Activated CD8-positive, alpha-beta T cell treated with anti-CD3 and anti-CD28 coated beads for 36 hours (primary cell): ENCODE measurements at places on chromosomes 1 and 21. TPM values are rescaled to one million over a fixed set of nuclear protein-coding genes. Genes with fewer than 3 reads are reported as not detected.

TNFAIP8L2 gene
- total RNA-seq, result 16.1 TPM

DNA sequence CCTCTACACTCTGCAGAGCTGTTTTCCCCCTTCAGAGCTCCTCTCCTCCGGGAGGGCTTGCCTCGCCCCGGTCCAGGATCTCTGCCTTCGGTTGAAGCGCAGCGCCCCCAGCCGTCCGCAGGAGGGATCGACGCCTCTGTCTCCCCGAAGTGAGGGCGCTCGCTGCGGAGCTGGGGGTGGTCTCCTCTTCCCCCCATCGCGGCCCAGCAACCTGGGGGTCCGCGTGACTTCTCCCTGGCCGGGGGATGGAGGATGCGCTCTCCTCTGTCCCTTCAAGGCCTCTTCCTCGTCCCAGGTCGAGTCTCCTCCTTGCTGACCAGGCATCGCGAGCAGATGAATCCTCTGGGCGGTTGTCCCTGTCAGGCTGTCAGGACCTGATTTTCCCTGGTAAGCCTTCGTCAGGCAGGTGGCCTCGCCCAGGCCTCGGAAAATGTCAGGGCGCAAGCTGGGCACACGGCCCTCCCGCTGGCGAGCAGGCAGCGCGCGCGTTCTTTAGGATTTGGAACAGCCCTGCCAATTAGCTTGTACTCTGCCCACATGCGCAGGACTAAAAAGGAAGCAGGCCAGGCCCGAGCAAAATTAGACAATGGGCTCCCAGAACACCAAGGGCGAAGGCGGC, 90.5 kb downstream of the EDEM3 start:
- peak; percentile 70 for DNase-seq

C1orf105 gene
- not detected for total RNA-seq

FCMR gene
- total RNA-seq, result 51.7 TPM

DNA sequence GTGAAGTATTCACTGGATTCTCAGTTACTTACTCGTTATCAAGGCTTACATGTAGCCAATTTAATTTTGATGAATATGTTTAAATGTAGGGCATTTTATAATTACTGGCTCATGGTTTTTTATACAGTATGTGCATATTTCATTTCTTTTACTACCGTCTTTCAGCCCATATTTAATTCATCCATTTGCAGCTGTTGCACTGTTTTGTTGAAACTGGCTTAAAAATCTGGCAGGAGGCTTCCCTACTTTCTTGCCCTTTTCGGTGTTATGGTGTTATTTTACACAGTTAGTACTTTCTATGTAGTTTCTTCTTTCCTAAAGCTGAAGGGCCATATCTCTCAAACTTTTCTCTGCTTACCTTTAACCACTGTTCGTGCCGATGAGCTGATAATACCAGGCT, 54.2 kb downstream of the ITSN1 start:
- no peak for DNase-seq

DNA sequence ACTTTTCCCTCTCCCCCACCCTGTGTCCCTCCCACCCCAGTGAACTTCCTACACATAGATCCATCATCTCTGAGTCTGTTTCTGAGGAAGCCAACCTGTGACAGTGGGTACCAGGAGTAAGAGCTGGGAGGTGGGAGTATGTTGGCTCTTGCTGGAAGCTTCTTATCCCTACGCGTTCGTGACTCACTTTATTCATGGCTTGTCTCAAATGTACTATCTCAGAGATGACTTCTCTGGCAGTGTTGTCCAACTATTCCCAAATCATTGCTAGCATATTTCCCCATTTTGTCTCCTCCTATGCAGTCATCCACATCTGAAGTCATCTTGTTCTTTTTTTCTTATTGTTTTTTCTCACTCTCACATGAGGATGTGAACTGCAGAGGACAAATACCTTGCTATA, 88.0 kb downstream of the HIVEP3 start:
- DNase-seq, result no peak

- peak; percentile 24 for DNase-seq
These were observed 7.8 kb upstream of the P3R3URF start for GRCh38 chr1:46183926-46184557.

DNA sequence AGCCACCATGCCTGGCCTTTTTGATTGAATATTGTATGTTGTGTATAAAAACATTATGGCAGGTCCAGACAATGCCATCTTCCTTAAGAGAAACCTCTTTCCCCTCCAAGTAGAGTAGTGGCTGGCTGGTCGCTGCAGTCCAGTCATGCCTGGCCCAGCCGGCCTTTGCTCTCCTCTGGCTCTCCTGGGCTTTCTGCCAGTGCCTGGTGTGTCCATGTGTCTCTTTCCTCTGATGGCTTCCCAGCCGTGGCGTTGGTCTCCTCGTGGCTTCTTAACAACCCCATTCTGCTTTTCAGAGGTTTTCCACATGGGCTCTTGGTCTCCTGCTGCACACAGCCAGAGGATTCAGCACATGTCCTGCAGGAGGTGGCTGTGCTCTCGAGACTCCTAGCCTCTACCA, 58.7 kb downstream of the DIP2A start:
- DNase-seq, result no peak

VTCN1 gene
- not detected for total RNA-seq

GRCh38 chr21:16302851-16303282, 573.1 kb downstream of the USP25 start:
- DNase-seq, result no peak

HCN3 gene
- 1.5 TPM for total RNA-seq

- DNase-seq, result no peak
These were observed 27.9 kb downstream of the PRDM15 start for GRCh38 chr21:41851090-41851790.

- DNase-seq, result no peak
These were observed 12.5 kb downstream of the PIP5K1A start for GRCh38 chr1:151210830-151211229.

MYCL gene
- total RNA-seq, result 0.13 TPM

DNA sequence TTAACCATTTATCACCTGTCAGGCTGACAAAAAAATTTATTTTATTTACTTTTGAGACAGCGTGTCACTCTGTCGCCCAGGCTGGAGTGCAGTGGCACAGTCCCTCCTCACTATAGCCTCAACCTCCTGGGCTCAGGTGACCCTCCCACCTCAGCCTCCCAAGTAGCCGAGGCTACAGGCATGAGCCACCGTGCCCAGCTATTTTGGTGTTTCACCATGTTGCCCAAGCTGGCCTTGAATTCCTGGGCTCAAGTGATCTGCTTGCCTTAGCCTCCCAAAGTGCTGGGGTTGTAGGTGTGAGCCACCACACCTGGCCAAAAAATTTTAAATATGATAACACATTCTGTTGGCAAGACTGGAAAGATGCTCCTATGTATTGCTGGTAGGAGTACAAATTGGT, 11.1 kb downstream of the IPO9 start:
- no peak for DNase-seq

DNA sequence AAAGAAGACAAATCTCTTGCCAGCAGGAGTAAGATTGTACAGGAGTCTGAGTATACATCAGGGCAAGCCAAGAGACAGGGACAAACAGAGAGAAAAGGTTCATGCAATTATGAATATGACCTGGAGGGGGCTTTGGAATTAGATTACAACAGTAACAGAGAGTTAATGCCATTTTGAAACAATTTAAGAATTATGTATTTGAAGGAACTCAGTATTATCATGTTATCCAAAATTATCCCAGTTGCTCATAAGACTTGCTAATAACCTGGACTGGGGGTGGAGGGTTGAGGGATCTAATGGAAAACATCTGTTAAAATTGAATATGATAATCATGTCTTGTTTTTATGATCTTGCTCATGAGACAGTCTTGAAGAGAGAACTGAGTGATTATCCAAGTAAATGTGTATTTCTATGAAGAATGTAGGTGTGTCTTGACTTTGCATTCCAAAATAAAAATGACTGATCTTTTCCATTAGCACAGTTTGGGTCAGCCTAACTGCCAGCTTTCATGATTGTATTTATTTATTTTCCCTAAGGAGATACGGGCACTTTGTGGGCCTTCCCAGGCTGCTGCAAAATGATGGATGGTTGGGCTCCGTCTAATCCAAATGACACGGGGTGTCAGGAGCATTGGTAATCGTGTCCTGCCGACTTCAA, 117.7 kb downstream of the ERG start:
- no peak for DNase-seq

DNA sequence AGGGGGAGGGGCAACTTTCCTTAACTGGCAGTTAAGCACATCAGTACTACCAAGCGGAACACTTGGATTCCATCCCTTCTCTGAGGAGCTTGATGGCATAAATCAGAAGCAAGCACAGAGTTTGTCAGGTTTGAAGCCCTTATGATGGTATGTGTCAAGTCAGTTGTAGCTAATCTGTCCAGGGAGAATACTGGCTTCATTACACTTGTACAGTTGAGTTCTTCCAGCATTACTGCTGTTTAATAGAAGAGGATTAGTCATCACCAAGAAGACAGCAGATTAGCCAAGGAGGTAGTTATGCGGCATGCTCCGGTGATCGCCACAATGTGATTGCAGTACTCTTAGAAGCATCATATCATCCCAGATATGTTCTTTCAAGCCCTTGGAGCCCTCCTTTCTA, 2.1 kb upstream of the TDRD5 start:
- DNase-seq, result no peak

GRCh38 chr1:25805863-25806225, 5.9 kb downstream of the SELENON start:
- DNase-seq, result no peak

CR1L gene
- not detected for total RNA-seq

- peak; percentile 16 for DNase-seq
These were observed 13.8 kb upstream of the AK2 start for GRCh38 chr1:33050221-33051076.

SLC5A9 gene
- not detected for total RNA-seq

NID1 gene
- 0.04 TPM for total RNA-seq

MYBPHL gene
- total RNA-seq, result not detected

DNA sequence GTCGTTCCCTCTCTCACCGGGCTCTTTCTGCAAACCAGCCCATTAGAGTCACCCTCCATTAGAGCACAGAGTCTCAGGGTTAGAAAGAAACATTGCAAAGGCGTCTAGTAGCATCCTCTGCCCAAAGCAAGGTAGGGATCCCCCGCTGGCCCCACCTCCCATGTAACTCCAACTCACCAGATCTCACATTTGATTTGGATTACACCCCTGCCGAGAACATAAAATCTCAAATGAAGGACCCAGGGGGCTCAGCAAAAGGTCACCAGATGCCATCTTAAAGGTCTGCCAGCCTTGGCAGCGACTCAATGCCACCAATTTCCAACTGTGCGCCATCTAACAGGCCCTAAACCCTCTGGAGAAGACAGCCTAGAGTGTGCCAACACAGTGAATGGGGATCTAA, 14.1 kb downstream of the C1orf87 start:
- DNase-seq, result no peak

DNA sequence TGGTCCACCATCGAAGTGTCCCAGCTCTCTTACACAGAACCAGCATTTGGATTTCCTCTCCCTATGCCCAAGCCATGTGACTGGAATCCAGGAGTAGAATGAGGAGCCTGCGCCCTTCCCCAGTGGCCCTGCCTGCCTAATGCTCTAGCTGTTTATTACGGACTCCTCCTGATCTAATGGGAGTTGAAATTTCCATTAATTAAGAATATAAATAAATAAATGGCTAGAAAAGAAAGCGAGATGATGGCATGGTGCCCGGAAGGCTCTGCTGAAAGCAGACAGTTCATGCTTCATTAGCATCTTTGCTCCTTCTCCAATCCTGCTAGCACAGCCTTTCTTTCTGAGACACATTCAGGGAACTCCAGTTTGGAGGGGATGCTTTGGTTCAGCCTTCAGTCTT, 216.2 kb downstream of the SEC16B start:
- no peak for DNase-seq

DNA sequence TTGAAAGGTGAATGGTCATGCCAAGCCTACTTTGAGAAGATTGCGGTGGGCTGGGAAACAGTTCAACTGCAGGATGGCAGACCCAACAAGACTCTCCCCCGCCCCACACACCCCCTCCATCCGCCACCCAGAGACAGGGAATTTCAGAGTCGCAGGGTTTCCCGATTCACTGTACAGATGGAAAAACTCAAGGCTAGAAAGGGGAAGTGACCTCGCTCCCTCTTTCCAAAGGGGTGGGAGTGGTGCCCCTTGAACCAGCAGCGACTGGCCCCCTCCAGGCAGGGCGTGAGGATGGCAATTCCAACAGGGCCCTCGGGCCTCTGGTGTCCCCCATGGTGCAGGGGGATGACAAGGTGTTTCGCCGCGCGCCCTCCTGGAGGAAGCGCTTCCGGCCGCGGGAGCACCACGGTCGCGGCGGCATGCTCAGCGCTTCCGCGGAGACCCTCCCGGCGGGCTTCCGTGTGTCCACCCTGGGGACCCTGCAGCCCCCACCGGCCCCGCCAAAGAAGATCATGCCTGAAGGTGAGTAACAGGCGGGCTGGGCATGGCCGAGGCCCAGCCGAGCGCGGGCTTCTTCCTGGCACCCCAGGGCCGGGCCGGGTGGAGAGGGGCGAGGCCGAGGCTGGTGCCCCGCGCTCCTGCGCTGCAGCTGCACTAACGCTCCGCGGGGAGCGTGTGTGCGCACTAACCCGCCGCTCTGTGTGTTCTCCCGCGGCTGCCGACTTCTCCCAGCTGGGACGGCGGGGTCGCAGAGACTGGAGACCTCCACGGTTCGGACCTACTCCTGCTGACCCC, 10.4 kb downstream of the MYOG start:
- no peak for DNase-seq

GRCh38 chr1:192108161-192108560, 50.1 kb upstream of the RGS18 start:
- no peak for DNase-seq

GRCh38 chr1:56278061-56278460, 301.3 kb downstream of the PLPP3 start:
- DNase-seq, result no peak
